ENCODE measurements at places on chromosomes 6 and 20. TPM values are rescaled to one million over a fixed set of nuclear protein-coding genes. Genes with fewer than 3 reads are reported as not detected.

GRCh38 chr20:641516-641875 is 11.5 kb downstream of the SRXN1 start:
- no peak for DNase-seq

- DNase-seq: no peak
Measured at GRCh38 chr6:167745670-167746389, 80.9 kb upstream of the AFDN start.

GRCh38 chr20:35302421-35303335 is 10.5 kb upstream of the FAM83C start:
- DNase-seq: no peak

GRCh38 chr6:36445621-36446020 is 2.8 kb downstream of the KCTD20 start:
- no peak for DNase-seq

- DNase-seq: no peak
Measured at GRCh38 chr6:114160881-114161280, 181.9 kb downstream of the HS3ST5 start.

- no peak for DNase-seq
Measured at GRCh38 chr6:44304282-44305199, 8.6 kb downstream of the AARS2 start.

DNA sequence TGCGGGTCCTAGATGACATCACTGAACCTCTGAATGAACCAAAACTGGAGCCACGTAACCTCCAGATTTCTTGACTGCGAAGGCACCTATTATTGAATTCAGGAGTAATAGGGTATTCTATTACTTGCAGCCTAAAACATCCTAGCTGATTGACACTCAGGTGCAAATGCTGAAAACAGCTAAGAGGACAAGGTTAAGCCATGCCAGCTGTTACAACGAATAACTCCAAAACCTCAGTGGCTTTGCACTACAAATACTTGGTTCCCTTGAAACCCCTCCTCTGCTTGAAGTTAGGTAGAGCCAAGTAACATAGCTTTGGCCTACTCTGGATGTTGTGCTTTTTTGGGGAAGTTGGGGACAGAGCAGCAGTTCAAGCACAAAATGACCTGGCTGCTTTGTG is 21.0 kb upstream of the CCN5 start:
- DNase-seq: no peak

DNA sequence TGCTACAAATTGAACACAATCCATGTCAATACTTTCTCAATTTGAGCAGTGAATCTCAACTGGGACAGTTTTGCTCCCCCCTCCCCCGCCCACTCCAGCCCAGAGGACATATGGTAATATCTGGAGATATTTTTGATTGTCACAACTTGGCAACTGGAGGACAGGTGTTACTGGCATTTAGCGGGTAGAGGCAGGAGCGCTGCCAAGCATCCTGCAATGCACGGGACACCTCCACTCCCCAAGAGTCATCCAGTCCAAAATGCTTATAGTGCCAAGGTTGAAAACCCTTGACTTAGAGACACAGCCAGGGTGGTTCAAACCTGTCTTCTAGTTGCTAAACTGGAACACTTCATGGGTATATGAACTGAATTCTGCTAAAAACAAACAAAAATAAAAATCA is 26.9 kb upstream of the LRRC1 start:
- no peak for DNase-seq

CCN6 gene
- not detected for total RNA-seq

NR2E1 gene
- not detected for total RNA-seq

ANGPT4 gene
- 0.05 TPM for total RNA-seq

KHDC1L gene
- not detected for total RNA-seq

ESR1 gene
- 0.16 TPM for total RNA-seq

SLC52A3 gene
- total RNA-seq: 19.7 TPM

CCM2L gene
- 1.2 TPM for total RNA-seq
